ENCODE measurements at places on chromosomes 7 and 10.

DNA sequence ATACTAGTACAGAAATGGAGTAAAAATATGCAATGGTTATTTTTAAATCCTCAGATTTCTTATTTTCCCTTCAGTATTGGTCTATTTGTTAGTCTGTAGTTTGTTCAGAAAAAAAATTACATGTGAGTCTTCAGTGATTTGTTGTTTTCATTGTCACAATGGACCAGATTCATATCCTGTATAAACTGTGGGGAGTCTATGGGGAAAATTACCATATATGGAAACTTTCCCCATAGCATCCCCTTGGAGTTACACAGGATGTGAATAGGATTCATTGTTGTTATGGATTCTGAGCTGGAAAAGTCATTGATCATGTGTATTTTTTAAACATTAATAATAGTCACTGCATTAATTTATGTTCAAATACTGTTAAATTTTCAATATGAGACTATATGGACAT is 72.6 kb downstream of the ST7 start:
- DNase-seq: no peak

- DNase-seq: no peak
Observed at GRCh38 chr7:69430384-69431021, 167.8 kb upstream of the AUTS2 start.

GRCh38 chr10:26728957-26729356 is 31.5 kb downstream of the PDSS1 start:
- DNase-seq: no peak

GRCh38 chr10:10923029-10923651 is 94.5 kb upstream of the CELF2 start:
- no peak for DNase-seq

All from CD4-positive, alpha-beta T cell treated with Interleukin-10 for 1 hour (primary cell).